ENCODE measurements at places on chromosomes 5 and 9.

GRCh38 chr5:166781737-166782136 lies 1509.7 kb upstream of the WWC1 start:
- no peak for DNase-seq

DNA sequence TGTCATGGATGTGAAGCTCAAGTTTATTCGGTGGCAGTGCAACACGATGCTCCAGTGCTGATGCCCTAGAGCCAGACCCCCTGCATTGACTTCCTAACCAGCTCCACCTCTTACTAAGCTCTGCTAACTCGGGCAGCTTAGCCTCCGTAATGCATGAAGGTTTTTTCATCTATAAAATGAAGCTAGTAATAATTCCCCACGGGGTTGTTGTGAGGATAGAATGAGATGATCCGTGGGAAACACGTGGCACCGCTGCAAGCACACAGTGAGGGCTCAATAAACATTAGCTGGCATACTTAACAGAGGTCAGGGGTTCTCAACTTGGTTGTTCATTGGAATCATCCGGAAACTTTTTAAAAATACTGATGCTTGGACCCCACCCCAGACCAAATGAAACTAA lies 6.8 kb downstream of the ENC1 start:
- DNase-seq, result no peak

GRCh38 chr5:135547590-135548254 lies 12.0 kb upstream of the NEUROG1 start:
- no peak for DNase-seq

DNA sequence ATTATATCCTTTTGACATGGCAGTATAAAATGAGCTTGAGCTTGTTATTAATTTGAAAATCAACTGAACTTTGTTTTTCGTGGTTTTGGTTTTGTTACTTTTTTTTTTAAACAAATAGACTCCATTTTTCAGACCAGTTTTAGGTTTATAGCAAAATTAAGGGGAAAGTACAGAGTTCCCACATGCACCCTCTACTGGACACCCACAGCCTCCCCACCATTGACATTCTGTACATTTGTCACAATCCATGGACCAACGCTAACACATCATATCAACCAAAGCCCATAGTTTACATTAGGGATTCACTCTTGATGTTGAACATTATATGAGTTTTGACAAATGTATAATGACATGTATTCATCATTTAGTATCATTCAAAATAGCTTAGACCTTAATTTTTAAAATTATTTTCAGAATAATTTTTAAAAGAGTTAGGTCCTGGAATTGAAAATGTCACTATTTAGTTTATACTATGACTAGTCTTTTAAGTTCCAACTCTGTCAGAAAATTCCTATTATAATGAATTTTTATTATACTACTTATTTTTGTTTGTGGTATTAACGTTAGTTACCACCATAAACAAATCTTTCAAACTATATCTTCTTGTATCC lies 35.3 kb upstream of the JMY start:
- no peak for DNase-seq

DNA sequence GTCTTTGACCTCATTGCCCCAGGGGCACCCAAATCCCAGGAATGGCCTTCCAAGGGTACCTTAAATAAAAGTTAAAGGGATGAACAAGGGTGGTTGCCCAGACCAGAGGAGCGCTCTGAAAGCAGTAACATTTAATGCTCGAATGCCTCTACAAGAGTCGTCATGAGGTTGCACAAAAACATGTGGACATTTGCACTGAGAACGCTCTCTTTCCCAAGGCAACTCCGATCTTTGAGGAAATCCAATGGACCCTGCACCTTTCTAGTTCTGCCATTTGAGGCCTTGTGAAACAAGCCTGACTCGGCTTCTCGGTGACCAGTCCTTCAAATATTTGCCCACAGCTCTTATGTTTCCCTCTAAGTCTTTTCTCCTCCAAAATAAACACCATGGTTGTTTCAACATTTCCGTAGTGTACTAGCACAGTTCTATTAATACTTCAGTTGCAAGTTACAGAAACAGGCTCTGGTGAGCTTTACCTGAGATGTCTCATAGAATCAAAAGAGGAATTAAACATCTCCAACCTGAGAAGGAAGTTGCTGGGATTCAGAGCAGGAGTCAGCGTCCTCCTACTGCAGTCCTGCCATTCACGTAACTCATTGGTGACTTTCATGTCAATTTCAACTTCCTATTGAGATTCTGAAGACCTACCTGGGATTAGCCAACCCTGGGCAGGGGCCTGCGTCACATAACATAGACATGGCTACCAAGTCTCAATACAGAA lies 168.8 kb upstream of the RAI14 start:
- DNase-seq, result peak; percentile 95

- DNase-seq, result no peak
Measured at GRCh38 chr5:39176759-39177630, 42.4 kb downstream of the FYB1 start.

- no peak for DNase-seq
Measured at GRCh38 chr9:77705636-77706035, 57.5 kb upstream of the GNA14 start.

- peak; percentile 55 for DNase-seq
Measured at GRCh38 chr5:72510610-72511181, 3.5 kb upstream of the ZNF366 start.

- DNase-seq, result peak; percentile 17
Measured at GRCh38 chr5:112208699-112209615, 210.1 kb downstream of the EPB41L4A start.

DNA sequence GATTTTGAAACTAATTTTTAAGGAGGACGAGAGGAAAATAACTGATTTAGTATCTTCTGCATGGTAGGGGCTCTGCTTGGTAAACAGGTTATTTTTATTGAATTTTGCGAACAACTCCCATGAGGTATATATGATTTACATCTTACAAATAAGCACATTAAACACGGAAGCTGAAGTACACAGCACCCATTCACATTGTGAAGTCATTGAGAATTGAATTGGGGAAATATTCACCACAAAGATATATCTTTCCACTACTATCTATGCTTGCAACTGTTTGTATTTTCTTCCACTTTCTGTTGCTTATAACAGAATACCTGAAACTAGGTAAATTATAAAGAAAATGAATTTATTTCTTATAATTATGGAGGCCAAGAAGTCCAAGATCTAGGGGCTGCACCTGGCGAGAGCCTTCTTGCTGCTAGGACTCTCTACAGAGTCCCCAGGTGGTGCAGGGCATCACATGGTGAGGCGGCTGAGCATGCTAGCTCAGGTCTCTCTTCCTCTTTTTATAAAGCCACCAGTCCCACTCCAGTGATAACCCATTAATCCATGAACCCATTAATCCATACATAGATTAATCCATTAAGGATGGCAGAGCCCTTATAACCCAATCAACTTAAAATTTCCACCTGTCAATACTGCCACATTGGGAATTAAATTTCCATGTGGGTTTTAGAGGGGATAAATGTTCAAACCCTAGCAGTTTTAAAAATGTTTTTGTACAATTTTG lies 79.0 kb upstream of the ZNF608 start:
- no peak for DNase-seq

DNA sequence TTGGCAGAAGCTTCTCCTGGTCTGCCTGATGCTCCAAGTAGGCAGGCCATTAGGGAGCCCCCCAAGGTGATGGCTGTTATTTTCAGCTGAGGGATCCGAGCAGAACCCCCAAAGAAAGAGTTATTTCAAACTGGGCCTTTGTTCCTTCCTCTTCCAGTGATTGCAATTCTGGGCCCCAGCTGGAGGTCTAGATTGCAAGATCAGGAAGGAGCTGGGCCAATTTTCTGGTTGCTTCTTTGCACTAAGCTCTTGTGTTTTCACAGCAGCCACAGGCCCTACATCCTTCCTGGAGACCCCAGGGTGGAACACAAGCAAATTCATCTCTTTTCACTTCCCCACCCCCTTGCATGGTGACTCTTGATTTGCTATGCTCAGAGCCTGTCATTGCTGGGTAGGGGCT lies 215.0 kb downstream of the SEMA6A start:
- DNase-seq, result no peak

GRCh38 chr5:73450672-73451223 lies 2.2 kb upstream of the FOXD1 start:
- DNase-seq, result no peak

DNA sequence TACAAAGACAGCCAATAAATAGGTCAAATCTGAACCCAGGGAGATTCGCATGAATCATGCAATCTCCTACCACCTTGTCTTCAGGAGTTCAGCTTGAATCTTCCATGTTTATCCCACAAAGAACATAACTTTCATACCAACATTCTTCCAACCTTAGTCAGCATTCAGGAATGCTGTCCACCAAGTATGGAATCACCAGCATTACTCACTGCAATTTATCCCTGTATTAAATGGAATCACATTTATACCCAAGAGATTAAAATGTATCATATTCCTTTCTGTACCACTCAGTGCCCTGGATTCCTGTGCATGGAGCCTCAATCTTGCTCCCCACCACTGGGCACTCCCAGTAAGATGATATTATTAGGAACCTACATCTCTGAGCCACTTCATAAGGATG lies 162.6 kb downstream of the GLIS3 start:
- DNase-seq, result peak; percentile 93

GRCh38 chr9:123201083-123201482 lies 67.3 kb downstream of the STRBP start:
- DNase-seq, result no peak

GRCh38 chr5:7980881-7981280 lies 111.9 kb downstream of the MTRR start:
- DNase-seq, result no peak

DNA sequence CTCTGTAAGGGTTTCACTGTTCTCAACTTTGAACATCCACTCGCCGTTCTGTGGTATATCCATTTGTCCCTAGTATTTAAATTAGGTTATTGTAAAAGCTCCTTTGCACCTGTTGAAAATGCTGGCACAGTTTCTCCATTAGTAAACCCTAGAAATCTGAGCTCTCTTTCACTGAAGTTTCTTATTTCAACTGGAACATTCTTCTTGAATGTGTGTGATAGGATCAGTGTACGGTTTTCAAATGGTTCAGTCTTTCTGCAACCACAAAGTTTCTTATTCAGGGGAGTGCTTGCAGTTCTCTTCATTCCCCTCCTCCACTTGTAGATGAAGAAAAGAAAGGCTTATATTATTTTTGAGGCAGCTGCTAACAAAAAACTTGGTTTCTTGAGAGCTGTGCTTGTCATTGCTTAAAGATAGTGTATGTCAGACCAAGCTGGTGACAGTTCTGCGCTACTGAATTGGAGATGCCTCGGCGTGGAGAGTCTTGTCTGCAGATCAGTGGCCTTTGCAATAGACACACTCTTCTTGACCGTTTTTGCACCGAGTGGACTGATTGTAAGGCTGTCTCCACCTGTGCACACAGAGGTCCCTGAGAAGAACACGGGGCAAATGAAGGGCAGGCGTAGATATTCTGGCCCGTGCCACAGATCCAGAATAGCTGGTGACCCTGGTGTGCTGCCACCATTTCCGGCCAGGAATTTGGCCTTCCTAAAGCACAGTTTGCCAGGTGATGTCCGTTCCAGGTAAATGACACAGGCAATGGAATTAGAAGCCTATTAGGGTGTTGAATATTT lies 102.2 kb downstream of the TRIO start:
- DNase-seq, result no peak

GRCh38 chr5:107398703-107399102 lies 272.0 kb downstream of the EFNA5 start:
- DNase-seq, result no peak

- no peak for DNase-seq
Measured at GRCh38 chr5:59464969-59465368, 428.6 kb downstream of the PDE4D start.

DNA sequence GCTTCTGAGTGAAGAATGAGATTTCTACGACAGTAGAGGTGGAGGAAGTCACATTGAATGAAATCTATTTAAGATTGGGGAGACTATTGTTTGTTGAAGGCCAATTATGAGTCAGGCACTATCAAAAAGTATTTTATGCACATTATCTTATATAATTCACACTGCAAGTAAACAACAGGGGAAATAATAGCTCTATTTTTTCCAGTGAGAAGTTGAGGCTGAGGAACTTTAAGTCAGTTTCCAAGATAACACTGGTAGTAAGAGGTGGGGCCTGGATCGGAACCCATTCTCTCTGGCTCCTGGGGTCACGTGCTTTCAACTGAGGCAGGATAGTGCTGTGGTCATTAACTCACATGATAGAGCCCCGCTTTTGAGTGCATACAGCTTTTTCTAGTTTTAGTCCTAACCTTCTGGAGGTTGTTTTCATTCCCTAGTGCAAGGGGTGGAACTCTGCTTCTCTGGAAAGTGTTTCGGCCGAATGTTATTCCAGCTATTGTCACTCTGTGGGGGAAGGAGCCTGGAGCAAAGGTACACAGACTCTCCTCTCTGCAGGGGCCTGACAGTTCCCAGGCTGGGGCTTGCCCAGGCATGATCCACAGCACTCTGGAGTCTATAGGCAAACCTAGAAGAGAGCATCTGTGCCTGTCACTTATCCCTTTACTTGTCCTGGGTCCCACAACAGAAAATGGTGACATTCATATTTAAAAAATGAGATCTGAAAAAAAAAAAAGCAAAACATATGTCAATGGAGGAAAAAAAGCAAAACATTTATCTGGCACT lies 352.4 kb upstream of the ACTBL2 start:
- DNase-seq, result peak; percentile 95

DNA sequence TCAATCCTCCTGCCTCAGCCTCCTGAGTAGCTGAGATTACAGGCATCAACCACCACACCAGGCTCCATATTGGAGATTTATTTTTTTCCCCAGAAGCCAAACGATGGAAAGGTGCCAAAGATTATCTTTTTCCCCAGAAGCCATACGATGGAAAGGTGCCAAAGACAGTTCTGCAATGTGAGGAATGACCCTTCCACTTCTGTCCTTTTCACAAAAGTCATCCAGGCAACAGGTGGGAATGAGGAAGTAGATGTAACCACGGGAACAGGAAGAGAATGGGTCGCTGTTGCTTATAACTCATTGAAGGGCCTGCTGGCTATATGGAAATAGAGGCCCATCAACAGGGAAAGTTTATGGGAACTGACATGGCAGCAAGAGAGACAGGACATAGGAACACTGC lies 233.7 kb upstream of the MSX2 start:
- no peak for DNase-seq

DNA sequence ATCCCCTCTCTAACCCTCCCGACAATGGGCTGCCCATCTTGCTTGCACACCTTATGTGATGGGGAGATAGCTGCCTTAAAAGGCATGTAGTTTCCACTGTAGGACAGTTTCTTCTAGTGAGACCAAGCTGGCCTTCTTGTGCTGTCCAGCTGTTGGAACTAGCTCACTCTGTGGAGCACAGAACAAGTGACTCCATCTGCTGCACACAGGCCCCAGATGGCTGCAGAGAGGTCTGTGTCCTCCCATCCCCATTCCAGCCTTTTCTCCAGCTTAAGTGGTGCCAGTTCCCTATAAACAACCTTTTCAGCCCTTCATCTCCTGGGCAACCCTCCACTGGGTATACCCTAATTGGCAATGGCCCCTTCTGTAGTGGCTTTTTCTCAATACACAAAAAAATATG lies 18.7 kb upstream of the PSD2 start:
- no peak for DNase-seq
